ENCODE measurements at places on chromosomes 5 and 9.
A peak's percentile ranks its signal among the peaks of the same experiment; 100 is the strongest.

DNA sequence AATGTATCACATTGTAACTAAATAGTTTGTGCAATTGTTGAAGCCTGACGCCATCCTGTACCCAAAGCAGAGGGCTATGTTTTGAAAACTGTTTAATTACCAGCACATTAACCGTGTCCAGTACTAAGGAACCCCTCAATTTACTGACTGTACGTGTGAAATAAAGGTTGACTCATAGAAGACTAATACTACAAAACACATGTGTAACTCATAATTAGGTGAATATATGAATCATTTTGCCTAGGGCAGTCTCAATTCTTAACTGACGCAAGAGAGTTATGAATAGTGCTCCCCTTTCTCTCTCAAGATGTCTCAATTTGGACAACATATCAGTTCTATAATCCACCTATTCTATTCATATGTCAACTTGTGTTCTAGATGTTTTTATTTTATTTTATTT, 558.4 kb downstream of the PRDM9 start:
- no peak for DNase-seq

DNA sequence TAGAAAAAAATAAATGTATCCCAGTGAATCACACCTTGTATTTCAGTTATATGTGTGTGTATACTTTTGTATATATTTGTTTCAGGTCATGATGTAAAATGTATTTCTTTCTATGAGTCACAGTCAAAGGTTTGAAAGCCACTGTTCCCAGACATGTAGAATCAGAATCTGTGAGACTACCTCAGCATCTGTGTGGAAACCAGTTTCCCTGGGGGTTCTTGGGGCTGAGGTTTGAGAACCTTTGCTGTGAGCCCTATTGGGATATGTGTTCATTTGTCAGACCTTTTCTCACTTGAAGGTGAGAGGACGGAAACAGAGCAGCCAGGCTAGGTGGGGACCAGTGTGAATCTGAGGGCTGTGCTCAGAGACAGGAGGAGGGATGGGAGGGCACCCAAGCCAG, 78.7 kb upstream of the SAP30L start:
- DNase-seq = no peak

DNA sequence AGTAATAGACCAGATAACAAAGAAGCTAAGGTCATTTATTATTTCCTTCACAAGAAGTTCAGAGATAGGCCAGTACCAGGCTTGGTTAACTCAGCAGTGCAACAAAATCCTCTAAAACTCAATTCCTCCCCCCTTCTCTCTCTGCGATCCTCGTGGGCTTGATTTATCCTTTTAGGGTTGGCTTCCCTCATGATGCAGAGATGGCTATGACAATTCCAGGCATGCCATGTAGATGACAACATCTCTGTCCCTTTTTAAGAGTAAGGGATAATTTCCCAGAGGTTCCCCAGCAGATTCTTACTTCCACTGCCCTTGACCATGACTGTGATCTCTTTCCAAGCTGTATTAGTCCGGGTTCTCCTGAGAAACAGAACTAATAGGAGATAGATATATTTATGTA, 28.7 kb upstream of the DAP start:
- no peak for DNase-seq

DNA sequence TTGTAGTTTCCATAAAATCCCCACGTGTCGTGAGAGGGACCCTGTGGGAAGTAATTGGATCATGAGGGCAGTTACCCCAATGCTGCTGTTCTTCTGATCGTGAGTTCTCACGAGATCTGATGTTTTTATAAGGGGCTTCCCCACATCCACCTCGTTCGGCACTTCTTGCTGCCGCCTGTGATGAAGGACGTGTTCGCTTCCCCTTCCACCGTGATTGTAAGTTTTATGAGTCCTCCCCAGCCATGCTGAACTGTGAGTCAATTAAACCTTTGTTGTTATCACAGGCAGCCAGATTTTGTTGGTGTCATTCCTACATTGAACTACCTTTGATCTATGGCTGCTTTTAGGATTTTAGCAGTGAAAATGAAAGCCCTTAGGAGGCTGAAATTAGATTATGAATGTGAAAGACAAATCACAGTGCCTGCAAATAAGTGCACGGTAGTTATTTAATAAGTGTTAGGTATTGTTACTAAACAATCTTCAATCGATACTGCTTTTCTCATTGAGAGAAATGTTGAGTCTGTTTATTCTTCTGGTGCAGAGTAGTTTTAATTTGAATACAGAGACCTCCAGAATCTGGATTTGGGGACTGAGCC, 68.0 kb upstream of the C6 start:
- DNase-seq = no peak

DNA sequence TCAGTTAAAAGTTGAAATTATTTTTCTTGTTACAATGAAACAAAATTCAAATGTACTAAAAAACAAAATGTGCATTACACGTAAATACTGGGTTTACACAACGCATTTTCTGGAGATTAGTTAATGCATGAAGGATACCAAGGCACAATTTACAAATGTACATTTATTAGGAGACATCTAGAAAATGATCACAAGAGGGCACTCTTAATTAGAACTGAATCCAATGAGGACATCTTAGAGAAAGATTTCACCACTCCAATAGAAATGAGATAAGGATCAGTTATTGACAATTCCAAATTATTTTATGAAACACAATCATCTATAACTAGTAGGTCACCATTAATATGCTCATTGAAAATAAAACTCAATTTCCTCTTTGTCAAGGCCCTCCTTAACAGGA, 36.6 kb upstream of the CDH12 start:
- DNase-seq = no peak

GRCh38 chr9:38082446-38083287, 13.6 kb upstream of the SHB start:
- peak; percentile 44 for DNase-seq

DNA sequence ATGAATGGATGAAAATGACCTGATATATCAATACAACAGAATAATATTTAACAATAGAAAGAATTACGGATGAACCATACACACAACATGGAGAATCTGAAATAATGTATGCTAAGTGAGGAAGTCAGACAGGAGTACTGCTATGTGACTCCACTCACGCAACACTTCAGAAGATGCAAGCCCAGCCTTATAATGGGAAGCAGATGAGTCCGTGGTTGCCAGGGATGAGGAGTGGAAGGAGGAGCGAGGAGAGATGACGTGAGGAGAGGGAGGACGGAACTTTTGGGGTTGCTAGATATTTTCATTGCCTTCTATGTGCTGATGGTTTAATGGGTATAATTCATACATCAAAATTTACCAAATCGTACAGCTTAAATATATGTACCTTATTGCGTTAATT, 55.4 kb upstream of the ERCC6L2 start:
- no peak for DNase-seq
